Activated CD8-positive, alpha-beta memory T cell treated with anti-CD3 and anti-CD28 coated beads for 1 hour (primary cell): ENCODE measurements at places on chromosomes 16 and 17.

DNA sequence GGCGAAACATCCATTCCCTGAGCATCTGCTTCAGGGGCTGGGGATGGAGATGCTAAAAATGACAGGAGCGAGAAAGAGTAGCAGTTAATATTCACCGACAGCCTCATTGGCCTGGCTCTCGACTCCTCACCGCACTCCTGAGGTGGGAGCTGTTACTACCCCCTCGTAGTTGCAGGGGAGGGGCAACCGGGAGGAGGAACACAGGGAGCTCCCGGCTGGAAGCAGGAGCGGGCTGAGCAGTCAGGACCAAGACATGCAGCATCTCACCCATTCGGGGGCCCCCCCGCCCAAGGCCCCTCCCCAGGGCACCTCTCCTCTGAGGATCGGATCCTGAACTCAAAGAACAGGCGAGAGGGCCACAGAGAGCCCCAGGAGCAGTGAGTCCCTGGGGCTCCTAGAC is 4.5 kb upstream of the ACSF3 start:
- DNase-seq = no peak

- DNase-seq = no peak
Measured at GRCh38 chr16:53980675-53981074, 276.7 kb downstream of the FTO start.

- DNase-seq = peak; percentile 47
Measured at GRCh38 chr16:88810912-88811768, 588 bp downstream of the APRT start.

- no peak for DNase-seq
Measured at GRCh38 chr16:84348386-84348888, 19.9 kb upstream of the ATP2C2 start.

- no peak for DNase-seq
Measured at GRCh38 chr17:1560101-1560857, 2.3 kb downstream of the PITPNA start.

DNA sequence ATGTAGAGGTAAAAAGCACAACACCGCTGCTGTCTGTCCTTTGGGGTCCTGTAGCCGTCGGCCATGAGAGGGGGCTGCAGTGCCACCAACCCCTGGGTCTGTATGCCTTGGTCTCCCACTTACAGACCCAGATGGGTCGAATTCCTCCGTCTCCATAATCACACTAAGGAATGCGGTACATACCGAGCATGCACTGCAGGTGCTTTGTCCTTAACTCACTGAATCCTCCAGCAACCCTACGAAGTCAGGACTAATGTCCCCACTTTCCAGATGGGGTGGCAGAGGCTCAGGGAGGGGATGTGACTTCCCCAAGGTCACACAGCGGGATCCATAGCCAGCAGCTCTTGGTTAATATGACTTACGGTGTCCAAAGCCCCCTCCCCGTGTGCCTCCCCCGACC is 219.9 kb upstream of the CIBAR2 start:
- no peak for DNase-seq

DNA sequence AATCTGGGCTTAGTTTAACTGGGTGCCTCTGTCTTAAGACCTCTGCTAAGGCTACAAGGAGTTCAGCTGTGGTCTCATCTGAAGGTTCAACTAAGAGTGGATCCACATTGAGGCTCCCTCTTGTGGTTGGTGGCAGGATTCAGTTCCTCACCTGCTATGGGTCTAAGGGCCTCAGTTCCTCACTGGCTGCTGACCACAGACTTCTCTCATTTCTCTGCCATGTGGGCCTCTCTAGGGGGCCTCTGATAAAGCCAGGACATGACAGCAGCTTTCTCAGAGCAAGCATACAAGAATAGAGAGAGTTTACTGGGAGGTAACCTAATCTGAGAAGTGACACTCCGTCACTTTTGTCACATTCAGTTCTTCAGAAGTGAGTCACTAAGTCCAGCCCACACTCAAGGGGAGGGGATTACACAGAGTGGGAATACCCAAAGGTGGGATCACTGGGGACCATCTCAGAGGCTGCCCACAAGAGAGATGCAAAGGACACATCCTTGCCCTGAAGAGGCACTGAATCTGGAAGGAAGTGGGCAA is 19.2 kb upstream of the ABAT start:
- no peak for DNase-seq

DNA sequence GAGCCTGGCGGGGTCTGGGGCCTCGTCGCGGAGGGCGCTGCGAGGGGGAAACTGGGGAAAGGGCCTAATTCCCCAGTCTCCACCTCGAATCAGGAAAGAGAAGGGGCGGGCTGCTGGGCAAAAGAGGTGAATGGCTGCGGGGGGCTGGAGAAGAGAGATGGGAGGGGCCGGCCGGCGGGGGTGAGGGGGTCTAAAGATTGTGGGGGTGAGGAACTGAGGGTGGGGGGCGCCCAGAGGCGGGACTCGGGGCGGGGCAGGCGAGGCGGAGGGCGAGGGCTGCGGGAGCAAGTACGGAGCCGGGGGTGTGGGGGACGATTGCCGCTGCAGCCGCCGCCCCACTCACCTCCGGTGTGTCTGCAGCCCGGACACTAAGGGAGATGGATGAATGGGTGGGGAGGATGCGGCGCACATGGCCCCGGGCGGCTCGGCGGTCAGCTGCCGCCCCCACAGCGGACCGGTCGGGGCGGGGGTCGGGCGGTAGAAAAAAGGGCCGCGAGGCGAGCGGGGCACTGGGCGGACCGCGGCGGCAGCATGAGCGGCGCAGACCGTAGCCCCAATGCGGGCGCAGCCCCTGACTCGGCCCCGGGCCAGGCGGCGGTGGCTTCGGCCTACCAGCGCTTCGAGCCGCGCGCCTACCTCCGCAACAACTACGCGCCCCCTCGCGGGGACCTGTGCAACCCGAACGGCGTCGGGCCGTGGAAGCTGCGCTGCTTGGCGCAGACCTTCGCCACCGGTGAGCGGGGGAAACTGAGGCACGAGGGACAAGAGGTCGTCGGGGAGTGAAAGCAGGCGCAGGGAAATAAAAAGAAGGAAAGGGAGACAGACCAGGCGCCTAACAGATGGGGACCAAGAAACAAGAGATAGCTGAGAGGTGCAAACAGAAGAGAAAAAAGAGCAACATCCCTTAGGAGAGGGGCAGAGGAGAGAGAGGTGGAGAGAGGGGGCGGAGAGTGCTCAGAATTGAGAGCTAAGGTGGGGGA is at the start of gene PNMT:
TSS of gene PNMT (plus strand) at position 509 of the 980 bp plus-strand sequence. CDS start at position 532, 23 bp downstream.
- peak; percentile 63 for DNase-seq

- DNase-seq = no peak
Measured at GRCh38 chr17:1484676-1485422, 7.6 kb downstream of the MYO1C start.

GRCh38 chr16:5671421-5671820 is 573.8 kb upstream of the EEF2KMT start:
- no peak for DNase-seq

DNA sequence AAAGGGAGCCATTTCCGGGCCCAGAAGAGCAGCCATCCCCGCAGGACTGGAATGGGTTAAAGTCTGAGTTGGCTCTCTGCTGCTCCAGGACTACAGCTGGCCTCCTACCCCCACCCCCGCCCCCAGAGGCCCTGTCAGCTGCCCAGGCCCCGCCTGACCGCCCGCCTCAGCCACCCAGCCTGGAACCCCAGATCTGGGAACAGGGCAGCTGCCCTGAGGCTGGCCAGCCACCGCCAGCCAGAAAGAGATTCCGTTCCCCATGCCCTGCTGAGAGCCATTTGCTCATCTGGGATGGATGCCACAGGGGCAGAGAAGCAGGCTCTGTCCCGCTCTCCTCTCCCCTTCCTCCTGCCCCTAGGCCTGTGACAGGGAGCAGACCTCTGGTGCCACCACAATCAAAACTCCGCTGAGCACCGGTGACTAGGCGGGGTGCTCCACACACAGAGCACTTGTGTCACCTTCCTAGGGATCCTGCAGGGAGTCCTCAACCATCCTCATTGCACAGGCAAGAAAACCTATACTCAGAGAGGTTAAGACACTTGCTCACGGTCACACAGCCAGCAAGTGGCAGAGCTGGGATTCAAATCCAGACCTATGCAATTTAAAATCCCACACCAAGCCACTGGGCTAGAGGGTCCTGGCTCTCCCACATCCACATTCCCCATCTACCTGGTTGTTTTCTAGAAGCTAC is 44.1 kb downstream of the ZNF423 start:
- DNase-seq = no peak

GRCh38 chr16:75309156-75309555 is 57.7 kb upstream of the BCAR1 start:
- no peak for DNase-seq

DNA sequence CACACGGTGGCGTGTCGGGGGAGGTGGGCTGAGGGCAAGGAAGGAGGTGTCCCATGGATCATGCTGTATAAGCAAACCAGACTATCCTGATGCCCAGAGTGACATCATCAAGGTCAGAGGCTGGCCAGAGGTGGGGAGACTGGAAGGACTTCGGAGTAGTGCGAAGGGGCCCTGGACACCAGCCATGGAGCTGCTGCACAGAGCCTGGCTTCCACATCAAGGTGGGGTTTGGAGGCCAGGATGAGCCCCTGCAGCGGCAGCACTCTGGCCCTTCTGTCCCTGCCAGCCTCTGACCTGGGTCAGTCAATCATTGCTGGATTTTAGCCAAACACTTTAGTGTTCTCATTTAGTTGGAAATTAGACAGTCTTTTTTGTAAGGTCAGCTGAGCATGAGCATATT is 34.8 kb downstream of the MED13 start:
- DNase-seq = no peak

GRCh38 chr16:16042076-16042475 is 92.7 kb downstream of the ABCC1 start:
- no peak for DNase-seq

DNA sequence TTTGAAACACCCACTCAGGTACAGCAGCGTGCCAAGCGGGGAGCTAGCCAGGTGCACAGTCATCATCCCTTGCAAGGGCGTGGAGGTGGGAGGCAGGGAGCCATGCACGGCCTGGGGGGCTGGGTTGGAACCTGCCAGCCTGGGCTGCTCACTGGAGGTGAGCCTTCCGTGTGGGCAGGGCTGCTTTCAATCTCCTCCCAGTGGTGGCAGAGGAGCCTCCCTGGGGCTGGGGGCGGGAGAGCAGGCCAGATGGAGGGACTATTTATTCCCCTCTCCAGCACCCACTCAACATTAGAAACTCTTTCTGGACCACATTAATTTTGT is 90.3 kb downstream of the KATNIP start:
- DNase-seq = no peak
